AG04450 (cell line): ENCODE measurements at places on chromosomes 2 and 18.

DNA sequence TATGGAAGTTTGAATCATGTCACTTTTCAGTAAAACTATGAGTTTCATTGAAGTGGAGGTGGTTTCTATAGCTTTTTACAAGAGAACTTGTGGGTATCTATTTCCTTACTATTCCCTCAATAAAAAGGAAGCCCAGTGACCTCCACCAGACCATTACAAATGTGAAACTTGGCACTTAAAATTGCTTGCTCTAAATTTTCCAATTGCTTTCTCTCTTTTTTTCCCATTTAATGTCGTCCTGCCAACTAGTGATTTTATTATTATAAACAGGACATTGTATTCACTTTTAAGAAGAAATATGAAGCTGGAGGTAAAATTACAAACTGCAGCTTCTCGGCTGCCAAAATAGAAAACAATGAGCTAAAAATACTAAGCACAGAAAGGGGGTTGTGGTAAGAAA is 208.2 kb upstream of the ALPP start:
- DNase-seq = no peak

- peak; percentile 47 for DNase-seq
These were observed 341.6 kb upstream of the VWC2L start for GRCh38 chr2:214069254-214069653.

DNA sequence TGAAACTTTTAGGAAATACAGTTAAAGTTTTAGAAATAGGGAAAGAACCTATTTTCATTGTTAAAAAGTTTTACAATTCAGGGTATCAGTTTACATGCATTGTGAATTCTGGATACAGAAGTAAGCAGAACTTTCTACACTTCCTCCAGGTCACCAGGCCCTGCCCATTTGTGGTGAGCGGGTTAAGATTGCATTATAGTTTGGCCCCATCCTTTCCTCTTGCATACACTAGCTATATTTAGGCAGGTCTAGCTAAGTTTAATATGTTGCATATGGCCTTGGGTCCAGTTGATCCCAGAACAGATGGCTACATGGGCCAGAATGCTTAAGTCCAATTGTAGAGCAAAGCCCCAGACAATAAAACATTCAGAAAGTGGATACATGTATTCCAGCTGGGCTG is 4.8 kb downstream of the VWA3B start:
- no peak for DNase-seq

DNA sequence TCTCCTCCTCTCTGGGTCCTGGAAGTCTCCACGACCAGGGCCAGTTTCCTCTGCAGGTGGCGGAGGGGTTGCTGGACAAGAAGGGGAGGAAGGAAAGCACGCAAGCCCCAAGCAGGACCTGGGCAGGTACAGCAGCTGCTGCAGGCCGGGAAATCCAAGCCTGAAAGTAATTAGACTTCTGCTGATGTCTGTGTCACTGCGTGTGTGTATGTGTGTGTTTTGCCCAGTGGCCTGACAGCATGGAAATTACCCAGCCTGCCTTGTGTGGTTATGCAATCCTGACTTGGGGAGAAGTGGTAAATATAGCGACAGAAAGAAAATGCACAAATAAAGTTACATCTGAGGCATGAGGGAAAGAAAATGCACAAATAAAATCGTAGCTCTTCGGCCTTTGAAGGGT is 121.8 kb upstream of the ZBTB14 start:
- no peak for DNase-seq

DNA sequence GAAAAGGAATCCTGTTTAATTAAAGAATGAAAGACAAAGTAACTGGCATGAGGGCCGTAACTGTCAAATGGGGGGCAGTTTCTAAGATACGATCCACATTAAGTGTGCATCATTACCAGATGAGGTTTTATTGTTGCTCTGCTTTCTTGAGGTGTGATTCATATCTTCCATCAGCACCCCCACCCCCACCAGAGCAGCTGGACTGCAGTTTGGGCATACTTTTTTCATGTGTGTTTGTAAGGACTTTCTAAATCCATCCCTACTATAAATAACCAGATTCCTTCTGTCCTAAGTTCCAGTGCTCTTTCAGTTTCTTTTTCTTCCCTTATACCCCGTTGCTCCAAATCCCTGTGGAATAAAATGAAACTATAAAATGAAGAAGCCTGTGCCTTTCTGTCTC is 142.1 kb downstream of the CDCA7 start:
- DNase-seq = peak; percentile 6

DNA sequence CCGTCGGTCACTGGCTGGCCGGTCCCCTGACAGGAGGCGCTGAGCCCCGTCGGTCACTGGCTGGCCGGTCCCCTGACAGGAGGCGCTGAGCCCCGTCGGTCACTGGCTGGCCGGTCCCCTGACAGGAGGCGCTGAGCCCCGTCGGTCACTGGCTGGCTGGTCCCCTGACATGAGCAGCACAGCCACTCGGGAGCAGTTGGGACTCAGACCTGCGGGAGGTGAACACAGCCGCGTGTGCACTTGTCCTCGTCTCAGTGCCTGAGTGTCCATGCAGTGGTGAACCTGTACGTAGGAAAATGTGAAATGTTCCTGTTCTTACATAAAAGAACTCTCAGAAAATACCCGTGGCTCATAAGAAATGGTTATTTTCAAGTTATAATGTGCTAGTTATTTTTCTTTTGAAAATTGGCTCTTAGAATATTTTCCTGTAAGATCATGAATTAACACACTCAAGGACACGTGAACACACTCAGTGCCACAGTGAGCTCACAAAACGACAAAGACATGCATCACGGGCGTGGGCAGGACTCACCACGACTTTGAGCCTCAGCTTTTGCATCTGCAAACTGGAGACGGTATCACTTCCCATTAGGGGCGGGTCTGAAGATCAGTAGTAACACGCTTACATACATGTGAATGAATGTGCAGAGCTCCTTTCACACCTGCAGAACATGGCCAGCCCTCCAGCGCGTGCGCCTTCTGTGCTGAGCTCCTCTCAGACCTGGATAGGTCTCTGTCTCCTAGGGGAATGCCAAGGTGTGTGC is 21.1 kb upstream of the NFATC1 start:
- DNase-seq = no peak

- no peak for DNase-seq
These were observed 202.5 kb upstream of the SESTD1 start for GRCh38 chr2:179467111-179467510.

GRCh38 chr2:134131681-134132489 is 122.0 kb upstream of the MGAT5 start:
- no peak for DNase-seq

- no peak for DNase-seq
These were observed at the start of gene DGKD for GRCh38 chr2:233353769-233354499. Gene DGKD, plus strand, starts transcription at chr2:233354494. Its CDS starts 25 bp downstream, at chr2:233354519.

DNA sequence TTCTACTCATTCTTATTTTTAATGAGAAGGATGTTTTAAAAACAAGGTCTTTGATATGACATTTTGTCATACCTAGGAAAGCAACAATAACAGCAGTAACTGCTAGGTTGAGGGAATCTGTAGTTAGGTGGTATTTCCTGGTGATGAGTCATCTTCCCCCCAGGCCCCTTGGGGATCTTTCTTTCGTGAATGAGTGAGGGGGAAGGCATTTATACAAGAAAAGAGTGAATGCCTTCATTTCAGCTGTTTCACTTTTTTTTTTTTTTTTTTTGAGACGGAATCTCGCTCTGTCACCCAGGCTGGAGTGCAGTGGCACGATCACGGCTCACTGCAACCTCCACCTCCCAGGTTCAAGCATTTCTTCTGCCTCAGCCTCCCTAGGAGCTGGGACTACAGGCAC is 108.6 kb downstream of the MAP4K4 start:
- DNase-seq = no peak

- DNase-seq = no peak
These were observed 227.4 kb downstream of the SS18 start for GRCh38 chr18:25862881-25863600.

DNA sequence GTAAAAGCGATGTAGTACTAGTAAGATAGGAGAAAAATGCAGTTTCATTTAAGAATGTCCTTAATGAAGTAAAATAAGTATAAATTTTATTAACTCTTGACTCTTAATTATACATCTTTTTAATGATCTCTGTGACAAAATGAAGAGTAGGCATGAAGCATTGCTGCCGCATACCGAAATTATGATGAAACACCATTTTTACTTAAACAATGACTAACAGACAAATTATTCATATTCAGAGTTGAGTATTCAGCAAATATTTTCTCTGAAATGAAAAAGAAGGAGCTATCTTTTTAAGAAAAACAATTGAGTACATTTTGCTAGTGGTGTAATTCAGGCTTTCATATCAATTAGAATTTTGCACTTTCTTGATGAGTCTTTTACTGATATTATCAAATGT is 150.6 kb upstream of the DOCK10 start:
- DNase-seq = no peak

DNA sequence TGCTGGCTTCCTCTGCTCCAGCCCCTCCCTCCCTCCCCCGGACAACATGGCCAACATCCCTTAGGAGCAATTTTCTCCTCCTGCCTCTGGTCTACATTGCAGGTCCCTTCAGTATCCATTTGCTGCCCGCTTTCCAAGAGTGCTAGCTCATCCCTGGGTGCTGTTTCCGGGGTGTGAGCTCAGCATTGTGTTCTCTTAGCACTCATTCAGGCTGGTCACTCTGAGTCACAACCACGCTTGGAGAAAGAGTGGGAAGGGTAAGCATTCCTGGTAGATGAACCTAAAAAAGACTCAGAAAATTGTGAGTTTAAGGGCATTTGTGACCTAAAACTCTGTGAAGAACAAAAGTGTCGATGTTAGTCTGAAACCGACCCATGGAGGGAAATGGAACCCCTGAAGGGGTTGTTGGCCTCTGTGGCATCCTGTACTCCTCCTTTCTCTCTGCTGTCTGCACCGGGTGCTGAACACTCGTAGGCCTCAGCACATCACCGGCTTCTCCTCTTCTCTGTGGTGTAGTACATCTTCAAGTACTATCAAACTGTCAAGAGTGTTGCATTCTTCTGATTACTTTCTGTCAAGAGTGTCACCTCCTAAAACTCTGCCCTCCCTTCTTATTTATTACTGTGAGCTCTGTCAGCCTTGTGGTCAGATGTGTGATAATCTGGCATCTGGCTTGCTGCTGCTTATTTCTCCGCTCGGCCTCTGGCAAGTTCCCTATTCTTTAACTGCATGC is 73.0 kb downstream of the CTNNA2 start:
- DNase-seq = no peak

GRCh38 chr2:169002161-169002738 is 28.9 kb downstream of the ABCB11 start:
- no peak for DNase-seq

GRCh38 chr2:241546771-241547498 is 11.6 kb upstream of the BOK start:
- DNase-seq = peak; percentile 75

- DNase-seq = no peak
These were observed 158.0 kb downstream of the AGPS start for GRCh38 chr2:177550264-177551200.

GRCh38 chr18:38606841-38607240 is 1041.2 kb upstream of the CELF4 start:
- no peak for DNase-seq

DNA sequence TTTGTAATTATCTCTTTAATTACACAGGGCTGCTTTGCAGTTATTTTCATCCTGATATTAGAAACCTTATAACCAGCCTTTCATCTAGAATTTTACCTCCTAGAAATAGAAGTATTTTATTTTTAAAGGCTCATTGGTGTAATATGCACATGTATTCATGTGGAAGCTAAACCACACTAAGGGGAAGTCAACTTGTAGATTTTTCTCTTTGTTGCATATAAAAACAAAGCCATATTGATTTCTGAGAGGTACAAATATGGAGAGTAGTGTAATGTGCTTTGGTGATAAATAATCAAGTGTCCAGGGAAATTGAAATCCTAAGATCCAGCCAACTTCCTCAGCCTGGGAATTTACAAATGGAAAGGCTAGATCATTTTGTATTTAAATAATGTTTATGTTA is 301.2 kb downstream of the LRATD1 start:
- no peak for DNase-seq

GRCh38 chr18:35408843-35409261 is 31.7 kb upstream of the ZNF396 start:
- DNase-seq = no peak

DNA sequence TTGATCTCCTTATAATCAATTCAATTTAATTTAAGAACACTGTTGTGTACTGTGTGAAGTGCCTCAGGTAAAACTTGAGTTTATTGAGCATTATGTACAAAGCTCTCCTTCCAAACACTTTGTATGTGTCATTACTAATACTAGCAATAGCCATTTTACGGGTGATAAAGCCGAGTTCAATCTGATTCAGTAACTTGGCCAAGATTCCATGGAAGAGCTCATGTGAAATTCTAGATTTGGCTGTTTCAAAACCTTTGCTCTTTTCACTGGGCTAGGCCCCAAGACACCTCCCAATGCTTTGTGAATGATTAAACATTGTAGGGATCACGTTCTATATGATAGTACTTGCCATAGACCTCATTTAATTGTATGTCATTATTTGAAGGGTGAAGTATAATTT is 8.9 kb upstream of the NFE2L2 start:
- DNase-seq = no peak

DNA sequence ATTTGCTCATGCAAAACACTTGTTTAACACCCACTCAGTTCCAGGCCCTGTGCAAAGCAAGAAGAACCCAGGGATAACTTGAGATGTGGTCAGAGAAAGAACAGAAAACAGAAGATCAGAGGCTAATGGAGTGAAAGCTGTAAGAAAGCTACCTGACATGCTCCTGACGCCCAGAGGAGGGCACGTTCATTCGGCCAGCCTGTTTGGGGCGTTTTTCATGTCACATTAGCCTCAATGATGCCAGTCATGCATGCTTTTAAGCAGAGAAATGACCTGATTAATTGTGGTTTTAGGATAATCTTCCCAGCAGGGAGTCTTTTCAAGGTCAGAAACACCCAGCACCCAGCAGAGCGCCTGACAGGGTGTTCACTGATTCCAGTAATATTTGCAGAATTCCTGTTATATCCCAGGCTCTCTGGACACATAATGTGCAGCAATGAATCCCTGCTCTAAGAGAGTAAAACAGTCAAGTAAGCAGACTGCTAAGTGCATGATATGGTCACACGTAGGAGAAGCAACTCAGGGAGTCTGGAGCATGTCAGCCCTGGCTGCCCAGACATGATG is 320.0 kb downstream of the LRATD1 start:
- no peak for DNase-seq

DNA sequence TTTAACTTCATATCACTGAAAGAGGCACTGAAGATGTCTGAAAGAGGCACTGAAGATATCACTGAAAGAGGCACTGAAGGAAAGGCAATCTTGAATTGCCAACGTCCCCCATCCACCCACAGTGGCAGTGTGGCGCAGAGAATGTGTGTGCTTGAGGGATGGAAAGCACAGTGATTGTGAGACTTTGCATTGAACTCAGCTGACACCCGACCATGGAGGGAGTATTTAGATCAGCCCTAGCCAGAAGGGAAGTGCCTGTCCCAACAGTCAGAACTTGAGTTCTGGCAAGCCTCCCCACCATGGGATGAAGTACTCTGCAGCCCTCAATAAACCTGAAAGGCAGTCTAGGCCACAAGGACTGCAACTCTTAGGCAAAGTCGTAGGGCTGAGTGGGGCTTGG is 33.8 kb downstream of the MAP4K3 start:
- DNase-seq = no peak

- DNase-seq = no peak
These were observed 5.0 kb downstream of the HRH4 start for GRCh38 chr18:24465486-24465885.
